Stimulated activated CD8-positive, alpha-beta memory T cell treated with anti-CD3 and anti-CD28 coated beads, Interleukin-4, amount 100 ng/mL, for 1 hour (primary cell): ENCODE measurements at places on chromosomes 1 and 21.

- DNase-seq, result no peak
Measured at GRCh38 chr1:162904579-162904978, 43.6 kb upstream of the CCDC190 start.

- DNase-seq, result no peak
Measured at GRCh38 chr1:59994302-59995198, 68.0 kb upstream of the CYP2J2 start.

GRCh38 chr1:210330279-210330866, 1.7 kb downstream of the HHAT start:
- no peak for DNase-seq

DNA sequence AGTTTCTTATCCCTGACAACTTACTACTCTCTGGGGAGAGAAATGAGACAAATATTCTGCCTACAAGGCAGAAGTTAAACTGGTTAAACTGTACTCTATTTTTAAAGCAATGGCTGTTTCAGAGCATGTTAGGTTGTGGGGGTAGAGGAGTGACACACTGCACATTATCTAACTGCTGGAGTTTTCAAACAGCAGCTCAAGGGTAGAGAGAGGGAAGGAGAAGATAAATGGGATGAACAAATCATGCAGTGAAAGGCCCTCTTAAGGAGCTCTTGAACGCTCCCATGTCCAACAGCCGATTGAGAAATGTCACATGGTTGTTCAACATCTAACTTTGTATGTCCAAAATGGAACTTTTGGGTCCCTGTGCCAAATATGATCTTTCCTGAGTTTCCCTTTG, 14.0 kb upstream of the IFI44L start:
- no peak for DNase-seq

GRCh38 chr1:153577138-153577537, 11.5 kb upstream of the S100A2 start:
- no peak for DNase-seq

DNA sequence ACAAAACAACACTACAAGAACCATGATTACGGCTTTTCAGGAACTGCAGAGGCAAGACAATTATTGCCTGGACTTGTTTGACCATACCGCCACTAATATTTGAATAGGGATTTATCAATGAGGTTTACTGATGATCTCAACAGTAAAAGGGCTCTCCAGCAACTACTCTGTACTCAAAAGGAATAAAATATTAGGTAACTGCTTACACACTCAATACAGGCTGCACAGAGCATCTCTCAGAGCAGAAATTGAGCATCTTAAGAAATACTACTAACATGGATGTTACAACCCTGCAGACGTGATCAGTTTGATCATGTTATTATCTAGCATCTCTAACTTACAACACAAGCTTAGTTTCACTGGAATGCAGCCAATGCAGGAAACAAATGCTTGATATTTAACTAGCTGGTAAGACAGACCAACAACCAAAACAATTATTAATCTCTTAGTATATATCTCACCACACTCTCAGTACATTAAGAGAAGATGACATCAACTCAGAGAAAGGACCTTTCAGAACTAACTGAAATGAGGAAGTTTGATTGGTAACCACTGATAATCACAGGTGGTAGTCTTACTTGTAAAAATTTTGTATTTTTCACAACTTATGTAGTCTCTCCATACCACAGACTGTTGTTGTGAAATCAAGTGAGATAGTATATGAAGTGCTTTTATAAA, 52.2 kb downstream of the PUM1 start:
- DNase-seq, result no peak

DNA sequence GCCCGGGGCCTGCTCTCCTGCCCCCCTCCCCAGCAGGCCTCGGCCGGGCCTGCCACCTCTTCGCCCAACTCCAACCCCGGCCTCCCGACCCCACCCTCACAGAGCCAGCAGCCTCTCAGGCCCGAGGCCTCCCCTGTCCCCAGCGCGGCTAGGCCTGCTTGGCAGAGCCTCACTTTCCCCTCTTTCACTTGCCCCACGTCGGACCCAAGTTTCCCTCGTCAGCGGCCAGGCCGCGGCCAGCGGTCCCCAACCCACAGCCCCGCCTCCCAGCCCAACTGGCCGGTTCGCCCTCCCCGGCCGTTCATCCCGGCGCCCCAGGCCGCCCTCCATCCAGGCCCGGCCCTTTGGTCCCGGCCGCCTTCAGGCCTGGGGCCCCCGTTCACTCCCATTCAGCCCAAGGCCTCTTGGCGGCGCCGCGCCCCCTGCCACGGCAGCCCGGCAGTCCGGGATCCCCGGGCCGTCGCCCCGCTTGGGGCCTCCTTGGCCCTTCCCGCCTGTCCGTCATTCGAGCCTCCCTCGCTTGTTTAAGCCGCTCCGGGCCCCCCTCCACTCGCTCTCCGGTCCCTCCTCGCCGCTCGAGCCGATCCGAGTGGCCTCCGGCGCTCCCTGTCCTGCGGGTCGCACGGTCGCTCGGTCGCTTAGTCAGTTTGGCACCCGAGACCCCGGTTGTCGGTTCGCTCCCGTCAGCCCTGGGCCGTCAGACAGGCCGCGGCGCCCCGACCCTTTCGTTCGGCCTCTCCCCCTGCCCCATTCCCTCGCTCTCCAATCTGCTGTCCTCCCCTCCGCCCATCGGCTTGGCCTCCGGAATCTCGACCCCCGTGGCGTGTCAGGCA, 1.4 kb downstream of the LRRC41 start:
- no peak for DNase-seq

DNA sequence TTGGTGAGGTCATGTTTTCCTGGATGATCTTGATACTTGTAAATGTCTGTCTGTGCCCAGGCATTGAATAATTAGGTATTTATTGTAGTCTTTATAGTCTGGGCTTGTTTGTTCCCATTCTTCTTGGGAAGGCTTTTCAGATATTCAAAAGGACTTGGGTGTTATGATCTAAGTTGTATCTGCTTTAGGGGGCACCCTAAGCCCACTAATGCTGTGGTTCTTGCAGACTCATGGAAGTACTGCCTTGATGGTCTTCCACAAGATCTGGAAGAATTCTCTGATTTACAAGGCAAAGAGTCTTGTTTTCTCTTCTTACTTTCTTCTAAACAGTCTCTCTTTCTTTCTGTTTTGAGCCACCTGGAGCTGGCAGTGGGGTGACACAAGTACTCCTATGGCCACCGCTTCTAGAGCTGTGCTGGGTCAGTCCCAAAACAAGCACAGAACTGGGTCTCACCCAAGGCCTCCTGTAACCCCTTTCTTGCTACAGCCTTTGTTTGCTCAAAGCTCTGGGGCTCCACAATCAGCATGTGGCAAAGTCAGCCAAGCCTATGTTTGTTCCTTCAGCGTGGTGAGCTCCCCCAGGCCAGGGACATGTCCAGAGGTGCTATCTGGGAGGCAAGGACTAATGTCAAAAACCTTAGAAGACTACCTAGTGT, 12.6 kb downstream of the VN1R5 start:
- no peak for DNase-seq

GRCh38 chr1:34137411-34137810, 27.6 kb downstream of the CSMD2 start:
- no peak for DNase-seq

DNA sequence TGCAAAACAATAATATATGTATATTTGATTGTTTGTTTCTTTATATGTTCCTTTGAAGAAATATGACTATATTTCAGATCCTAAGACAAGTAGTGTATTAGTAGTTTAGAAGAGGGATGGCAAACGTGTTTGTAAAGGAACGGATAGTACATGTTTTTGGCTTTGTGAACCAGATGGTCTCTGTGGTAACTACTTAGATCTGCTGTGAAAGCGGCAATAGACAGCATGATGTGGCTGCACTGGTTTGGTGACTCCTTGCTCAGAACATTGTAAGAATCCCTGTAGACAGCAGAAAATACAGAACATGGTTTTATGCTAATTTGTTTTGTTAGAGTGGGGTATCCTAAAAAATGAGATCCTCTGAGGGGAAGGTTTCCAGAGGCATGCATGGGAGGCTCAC, 3.1 kb downstream of the ACADM start:
- no peak for DNase-seq

GRCh38 chr1:198443365-198444233, 96.9 kb downstream of the ATP6V1G3 start:
- DNase-seq, result no peak

GRCh38 chr1:204830747-204831146, 39.9 kb upstream of the NFASC start:
- DNase-seq, result no peak

DNA sequence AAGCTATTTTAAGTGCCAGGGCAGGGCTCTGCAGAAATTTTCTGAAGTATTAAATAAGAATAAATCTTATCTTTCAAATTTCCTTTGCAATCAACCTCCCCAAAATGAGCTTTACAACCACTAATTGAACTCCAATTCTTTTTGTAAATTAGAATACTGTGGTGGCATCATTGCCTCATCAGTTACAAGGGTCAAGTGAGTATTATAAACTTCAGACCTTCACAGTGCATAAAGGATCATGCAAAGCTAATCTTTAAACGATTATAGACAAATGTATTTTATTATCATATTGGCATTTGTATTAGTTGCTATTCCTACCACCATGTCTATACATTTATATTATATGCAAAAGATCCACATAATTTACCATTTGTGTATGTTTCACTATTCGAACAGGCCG, 7.2 kb downstream of the CHML start:
- DNase-seq, result no peak

DNA sequence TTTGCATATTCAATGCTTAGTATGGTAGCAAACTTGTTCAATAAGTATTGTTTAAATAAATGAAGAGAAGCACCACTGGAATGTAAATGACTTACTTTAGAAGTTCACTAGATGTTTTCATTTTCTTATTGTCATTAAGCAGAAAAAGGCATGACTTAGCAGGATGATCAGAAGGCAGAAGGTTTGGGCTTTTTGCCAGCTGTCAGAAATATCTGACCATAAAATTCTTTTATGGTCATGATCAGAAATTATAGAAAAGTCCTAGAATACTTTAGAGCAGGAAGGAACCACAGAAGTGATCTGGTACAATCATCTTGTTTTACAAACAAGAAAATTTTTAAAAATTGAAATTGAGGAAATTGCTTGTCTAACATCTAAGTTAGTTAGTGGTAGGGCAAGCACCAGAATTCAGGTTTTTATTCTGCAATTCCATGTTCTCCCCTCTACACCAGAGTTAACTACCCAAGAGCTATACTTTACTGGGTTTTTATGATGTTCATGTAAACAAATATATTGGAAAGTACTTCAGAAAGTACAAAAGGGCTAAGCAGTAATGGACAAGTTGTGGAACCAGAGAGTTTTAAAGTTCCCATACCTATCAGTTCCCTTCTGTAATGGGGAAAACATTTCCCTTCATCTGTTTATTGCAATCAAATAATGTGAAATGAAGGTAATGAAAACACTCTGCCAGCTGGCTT, 10.1 kb downstream of the FMO5 start:
- no peak for DNase-seq

DNA sequence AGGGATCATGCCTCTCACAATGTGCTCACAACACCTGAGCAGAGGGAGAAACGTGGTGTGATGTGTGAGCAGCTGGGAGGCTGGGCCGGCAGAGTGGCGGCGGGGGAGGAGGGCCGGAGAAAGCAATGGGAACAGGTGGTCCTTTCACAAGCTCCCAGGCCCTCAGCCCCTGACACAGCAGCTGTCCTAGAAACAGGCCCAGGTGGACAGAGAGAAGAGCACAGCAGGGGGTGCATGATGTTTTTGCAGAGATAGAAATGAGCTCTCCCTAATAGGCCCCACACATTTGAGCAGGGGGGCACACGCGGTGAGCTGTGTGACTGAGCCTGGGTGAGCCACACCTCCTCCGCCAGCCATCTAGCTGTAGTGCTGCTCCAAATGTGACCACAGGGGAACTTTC, 7.6 kb upstream of the RGS16 start:
- DNase-seq, result no peak

- no peak for DNase-seq
Measured at GRCh38 chr1:6596351-6596750, 6.3 kb downstream of the KLHL21 start.

DNA sequence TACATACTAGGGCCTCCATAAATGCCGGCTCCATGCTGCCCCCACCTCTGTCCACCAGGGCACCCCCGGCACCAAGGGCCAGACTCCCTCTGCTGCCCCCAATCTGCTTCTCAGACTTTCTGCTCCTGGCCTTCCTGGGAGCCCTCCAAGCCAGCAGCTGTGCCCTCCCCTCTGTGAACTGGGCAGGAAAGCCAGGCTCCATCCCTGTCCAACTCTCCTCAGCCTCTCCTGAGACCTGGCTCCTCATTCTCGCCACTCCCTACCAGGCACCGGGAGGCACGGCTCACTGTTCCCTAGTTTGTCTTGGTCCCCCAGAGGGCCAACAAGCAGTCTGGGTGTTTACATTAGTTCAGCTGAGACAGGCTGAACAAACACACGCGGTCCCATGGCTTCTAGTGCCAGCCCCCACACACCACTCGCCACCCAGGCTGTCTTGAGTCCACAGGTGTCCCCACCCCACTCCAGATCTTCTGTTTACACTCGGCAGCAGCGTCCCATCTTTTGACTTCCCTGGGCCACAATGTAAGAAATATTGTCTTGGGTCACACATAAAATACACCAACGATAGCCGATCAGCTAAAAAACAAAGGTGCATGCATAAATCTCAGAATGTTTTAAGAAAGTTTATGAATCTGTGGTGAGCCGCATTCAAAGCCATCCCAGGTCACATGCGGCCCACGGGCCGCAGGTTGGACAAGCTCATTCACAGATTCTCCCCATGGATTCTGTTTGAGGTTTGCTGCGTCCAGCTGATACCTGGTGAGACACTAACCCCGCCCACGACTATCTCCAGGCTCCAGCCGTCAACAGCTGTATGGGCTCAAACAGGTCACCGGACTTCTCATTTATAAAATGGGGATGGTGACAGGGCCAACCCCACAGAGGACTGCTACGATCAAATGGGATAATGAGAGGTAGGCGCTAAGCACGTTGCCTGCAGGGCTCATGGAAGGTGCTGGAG, 29.5 kb upstream of the ECE1 start:
- no peak for DNase-seq

GRCh38 chr1:244214009-244214967, 163.2 kb downstream of the ZBTB18 start:
- DNase-seq, result no peak

DNA sequence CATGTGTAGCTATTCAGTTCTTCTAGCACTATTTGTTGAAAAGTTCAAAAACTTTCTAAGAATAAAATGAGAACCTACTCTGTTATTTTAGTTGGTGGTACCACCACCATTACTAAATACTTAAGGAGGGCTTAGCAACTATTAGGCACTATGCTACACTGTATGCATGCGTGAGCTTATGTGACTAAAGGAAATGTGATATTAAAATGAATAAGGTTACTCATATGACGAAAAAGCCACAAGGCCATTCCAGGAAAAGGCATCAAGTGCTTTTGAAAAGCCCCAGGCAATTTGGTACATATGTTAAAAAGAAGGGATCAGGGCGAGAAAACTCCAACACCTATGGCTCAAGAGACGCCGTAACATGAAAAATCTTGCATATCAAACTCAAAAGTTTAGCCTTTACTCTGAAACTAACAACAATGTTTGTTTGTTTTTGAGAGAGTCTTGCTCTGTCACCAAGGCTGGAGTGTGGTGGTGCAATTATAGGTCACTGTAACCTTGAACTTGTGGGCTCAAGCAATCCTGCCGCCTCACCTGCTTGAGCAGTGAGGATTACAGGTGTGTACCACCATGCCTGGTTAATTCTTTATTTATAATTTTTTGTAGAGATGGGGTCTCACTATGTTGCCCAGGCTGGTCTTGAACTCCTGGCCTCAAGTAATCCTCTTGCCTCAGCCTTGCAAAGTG, 42.5 kb downstream of the EPRS1 start:
- no peak for DNase-seq
